ENCODE measurements at places on chromosomes 16 and 17.

- no peak for DNase-seq
Observed at GRCh38 chr16:65796481-65796880, 570.0 kb upstream of the CDH5 start.

DNA sequence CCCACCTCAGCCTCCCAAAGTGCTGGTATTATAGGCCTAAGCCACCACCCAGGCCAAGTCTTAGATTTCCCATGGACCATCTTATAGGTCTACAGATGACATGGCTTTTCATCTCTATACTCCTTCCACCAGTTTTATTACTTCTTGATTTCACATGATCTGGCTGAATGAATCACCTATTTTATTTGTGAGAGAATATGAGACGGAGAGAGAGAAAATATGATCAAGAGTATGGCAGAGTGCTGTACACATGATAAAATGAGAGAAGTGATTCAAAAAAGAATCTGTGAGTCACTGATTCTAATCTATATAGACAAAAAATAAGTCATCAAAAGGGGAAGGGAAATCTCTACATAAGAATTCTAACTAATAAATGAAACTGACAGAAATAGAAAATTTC is 13.7 kb downstream of the ACSM1 start:
- no peak for DNase-seq

- no peak for DNase-seq
Observed at GRCh38 chr17:43090022-43090421, 35.1 kb downstream of the BRCA1 start.

DNA sequence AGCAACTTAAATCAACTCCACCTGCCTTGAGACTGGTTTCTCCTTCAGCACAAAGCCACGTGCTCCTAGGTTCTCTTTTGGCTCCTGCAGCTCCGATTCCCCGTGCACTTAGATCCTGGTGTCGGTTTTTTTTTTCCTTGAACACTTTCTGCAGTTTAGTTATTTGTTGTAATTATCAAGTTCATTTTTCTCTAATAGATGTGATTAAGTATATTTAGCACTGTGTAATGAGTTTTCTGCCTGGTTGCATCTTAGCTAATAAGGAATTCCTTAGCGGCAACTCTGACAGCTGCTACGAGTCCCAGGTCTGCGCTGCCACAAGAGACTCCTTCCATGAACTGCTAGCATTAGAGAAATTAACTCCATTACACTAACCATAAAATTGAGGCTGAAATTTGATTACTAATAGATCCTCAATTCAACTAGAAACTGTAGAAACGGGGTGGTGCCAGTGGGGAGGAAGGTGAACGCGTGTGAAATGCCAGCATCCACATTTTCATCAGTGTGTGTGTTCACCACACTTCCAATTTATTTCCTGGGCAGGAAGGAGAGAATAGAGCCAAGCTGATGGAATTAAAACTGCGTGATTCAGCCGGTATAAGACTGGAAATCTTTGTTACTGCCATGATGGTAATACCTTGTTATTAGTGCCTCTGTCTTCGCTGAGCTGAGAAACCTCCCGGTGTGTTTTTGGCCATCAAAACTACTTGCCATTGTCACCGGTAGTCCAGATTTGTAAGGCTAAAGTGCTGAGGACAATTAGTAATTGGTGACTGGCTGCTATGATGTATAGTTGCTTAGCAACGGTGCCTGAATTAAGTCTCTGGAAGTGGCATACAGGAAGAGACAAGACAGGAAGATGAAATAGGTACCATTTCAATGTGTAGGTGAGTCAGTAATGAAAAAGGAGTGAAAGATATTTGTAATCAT is 232.4 kb downstream of the IRX3 start:
- DNase-seq, result no peak

- no peak for DNase-seq
Observed at GRCh38 chr17:73835605-73836004, 191.4 kb upstream of the SDK2 start.

DNA sequence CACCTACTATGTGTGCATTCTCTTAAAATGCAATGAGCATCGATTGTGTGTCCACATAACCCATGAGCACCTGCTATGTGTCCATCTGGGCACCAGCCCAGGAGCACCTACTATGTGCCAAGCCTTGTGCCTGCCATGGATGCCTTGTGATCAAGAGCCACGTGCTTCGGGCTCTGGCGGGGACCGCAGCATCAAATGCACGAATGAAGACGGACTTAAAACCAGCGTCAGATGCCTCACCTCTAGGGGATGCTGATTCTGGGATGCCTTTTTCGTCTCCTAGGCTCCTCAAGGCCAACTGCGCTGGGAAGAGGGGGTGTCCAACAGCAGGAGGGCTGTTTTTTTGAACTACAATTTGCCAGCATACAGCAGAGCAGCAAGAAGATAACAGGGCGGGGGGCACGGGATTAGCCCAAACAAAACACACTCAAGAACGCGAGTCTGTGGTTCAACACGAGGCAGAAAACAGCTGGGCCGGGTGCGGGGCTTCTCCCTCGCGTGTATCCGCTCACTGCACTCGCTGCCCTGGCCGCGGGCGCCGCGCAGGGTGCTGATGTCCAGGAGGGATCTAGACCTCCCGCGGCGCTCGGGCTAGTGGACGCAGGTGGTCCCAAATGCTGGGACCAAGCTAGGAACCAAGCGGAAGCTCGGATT is 1.2 kb upstream of the GLIS2 start:
- DNase-seq, result no peak

DNA sequence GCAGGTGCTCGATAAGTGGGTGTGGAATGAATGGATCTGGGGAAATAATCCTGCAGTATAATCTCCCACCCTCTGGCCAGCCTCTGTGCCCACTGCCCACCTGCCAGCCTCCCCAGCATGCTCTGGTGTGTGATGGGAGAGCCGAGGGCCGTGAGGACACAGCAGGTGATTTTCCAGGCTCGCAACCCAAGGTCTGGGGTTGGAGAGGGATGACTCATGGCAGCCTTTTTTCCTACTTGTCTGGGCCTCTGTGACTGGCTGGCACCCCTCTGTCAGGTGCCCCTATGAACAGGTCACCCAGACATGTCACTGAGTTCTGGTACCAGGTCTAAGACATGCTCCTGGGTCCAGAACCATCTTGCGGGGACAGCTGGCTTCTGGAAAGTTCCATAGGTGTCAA is 385.7 kb upstream of the TNRC6C start:
- no peak for DNase-seq

DNA sequence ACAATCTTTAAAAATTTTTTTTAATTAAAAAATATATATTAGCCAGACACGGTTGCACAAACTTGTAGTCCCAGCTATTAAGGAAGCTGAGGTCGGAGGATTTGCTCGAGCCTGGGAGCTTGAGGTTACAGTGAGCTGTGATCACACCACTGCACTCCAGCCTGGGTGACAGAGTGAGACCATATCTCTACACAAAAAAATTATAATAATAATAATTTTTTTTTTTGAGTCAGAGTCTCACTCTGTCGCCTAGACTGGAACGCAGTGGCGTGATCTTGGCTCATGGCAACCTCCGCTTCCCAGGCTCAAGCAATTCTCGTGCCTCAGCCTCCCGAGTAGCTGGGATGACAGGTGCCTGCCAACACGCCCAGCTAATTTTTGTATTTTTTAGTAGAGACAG is 23.8 kb downstream of the LITAF start:
- no peak for DNase-seq

DNA sequence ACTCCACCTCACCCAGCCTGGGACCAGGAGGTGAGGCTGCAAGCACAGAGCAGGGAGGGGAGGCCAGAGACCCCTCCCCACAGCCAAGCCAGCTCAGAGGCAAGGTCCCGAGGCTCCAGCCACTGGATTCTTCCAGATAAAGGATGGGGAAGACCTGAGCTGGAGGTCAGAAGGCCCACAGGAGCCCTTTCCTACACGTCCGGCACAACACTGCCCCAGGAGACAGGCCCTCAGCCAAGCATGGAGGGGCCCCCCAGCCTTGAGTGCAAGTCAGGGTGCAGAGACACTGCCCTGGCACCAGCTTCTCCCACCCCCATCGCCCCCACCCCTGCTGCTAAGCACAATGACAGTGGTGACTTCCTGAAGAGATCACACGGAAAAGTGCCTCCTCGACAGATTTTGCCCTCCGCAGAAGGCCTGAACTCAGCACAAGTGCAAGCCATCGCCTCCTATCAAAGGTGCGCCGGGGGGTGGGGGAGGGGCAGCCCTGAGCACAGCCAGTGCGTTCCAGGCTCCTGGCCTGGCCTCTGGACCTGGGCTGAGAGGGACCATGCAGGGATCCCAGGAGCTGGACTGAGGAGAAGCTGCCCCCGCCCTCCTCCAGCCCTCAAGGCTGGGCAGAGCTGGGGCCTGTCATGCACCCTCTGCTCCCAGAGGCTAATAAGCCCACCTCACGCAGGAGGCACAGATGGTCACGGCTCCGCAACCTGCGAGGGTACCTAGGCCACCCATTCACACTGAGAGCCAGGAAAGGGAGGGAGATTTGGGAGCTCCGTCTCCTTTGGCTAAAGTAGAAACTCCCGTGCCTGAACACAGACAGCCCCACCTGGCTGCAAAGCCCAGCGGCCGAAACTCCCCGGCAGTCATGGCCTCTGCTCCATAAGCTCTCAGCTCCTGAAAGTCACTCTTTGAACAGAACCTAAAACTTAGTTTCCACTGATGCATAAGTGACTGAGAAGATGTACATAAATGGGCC is 2.7 kb downstream of the MAFG start:
- DNase-seq, result no peak

DNA sequence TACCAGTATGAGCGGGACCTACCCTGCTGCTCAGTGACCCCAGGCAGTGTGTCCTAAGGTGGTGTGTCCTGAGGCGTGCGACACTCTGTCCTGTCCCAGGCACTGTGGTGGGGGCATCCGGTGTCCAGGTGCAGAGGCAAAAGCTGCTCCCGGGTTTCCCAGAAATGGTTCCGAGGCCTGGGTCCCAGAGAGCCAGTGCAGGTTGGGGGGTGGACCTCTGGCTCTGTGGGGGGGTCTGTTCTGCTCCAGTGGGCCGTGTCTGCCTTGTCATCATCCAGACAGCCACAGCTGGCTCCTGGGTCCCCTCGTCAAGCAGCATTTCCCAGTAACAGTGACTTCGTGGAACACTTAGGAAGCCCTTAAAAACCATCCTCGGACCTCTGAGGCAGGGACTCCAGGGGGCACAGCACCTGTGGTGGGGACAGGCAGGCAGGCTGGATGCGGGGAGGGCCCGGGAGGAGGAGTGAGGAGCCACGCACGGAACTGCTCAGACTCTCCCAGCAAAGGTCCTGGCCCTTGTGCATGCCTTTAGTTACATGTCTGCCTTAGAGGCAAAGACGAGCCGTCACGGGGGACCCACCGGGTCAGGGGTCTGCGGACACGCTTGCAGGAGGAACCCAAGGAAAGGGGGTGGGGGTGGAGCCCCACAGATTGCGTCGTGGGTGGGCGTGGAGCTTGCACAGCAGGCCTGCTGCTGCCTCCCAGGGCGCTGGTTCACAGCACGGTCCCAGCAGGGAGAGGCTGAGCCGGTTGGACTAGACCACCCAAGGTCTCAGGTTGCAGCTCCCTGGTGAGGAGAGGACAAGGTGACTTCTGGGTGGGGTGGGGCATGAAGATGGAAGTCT is 5.6 kb downstream of the SLC16A3 start:
- DNase-seq, result no peak

DNA sequence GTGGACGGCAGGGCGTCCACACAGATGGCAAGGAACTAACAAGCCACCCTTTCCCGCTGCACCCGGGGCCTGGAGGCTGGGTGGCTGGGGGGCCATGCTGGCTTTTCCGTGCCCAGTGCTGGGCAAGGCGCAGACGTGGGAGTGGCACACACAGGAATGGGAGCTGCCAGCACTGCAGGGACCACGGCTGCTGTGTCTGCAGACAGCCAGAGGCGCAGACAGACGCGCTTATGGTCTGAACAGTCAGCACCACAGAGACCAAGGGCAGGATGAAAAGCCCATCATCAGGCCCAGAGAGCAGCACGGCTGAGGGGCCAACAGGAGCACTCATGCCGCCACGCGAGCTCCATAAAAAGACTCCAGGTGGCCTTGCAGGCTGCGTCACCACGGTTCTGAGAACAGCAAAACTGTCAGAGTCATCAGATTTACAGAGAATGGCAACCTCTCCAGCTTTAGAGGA is 24.0 kb downstream of the PDIA2 start:
- no peak for DNase-seq

- DNase-seq, result no peak
Observed at GRCh38 chr16:11669380-11670146, 1.3 kb downstream of the SNN start.

DNA sequence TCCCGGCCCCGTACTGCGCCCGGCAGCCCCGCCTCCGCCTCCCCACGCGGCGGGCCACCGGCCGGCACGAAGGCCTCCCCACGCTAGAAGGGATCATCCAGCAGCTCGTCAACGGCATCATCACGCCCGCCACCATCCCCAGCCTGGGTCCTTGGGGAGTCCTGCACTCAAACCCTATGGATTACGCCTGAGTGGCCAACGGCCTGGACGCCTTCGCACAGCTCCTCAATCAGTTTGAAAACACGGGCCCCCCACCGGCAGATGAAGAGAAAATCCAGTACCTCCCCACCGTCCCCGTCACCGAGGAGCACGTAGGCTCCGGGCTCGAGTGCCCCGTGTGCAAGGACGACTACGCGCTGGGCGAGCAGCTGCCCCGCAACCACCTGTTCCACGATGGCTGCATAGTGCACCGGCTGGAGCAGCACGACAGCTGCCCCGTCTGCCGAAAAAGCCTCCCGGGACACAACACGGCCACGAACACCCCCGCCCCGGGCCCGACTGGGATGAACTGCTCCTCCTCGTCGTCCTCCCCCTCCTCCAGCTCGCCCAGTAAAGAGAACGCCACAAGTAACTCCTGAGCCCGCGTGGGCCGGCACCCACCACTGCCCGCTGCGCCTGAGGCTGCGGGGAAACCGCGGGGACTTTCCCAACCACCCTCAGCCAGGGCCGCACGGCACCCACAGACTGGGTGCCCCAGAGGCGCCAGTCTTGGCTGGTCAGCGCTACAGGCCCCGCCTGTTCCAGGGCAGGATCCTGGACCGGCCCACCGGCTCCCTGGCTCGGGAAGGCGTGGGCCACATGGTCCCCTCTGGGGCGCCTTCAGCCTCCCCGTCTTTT is 39.0 kb upstream of the AKAP1 start:
- peak; percentile 23 for DNase-seq

DNA sequence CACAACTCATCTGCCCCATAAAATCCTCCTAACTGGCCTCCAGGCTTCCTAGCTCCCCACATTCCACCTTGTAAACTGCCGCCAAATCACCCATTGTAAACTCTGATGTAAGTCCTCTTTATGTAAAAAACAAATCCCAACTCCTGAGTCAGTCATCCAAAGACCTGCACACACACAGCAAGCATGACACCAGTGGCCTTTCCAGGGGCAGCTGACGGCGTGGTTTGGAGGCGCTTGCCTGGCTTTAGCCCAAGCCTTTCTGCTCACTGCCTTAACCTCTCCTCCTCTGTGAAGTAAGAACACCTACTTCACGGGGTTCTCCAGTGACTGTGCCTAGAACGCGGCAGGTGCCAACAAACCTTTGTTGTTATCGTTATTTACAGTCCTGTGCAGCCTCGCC is 14.0 kb downstream of the UBE2O start:
- DNase-seq, result no peak

GRCh38 chr16:35745821-35746248 is 2286.4 kb downstream of the TP53TG3F start:
- no peak for DNase-seq

- DNase-seq, result peak; percentile 71
Observed at GRCh38 chr16:57042157-57043111, 49.9 kb upstream of the CPNE2 start.

GRCh38 chr16:75109732-75110243 is 6.8 kb downstream of the LDHD start:
- DNase-seq, result no peak

- DNase-seq, result no peak
Observed at GRCh38 chr16:66926961-66927436, 1.7 kb upstream of the RRAD start.

Measured in stimulated activated CD4-positive, alpha-beta T cell treated with anti-CD3 and anti-CD28 coated beads, Interleukin-4, amount 100 ng/mL, for 4 hours (primary cell).